ENCODE measurements at places on chromosomes 7 and 10.

- DNase-seq, result no peak
Observed at GRCh38 chr10:72311667-72312066, 37.9 kb downstream of the DDIT4 start.

DNA sequence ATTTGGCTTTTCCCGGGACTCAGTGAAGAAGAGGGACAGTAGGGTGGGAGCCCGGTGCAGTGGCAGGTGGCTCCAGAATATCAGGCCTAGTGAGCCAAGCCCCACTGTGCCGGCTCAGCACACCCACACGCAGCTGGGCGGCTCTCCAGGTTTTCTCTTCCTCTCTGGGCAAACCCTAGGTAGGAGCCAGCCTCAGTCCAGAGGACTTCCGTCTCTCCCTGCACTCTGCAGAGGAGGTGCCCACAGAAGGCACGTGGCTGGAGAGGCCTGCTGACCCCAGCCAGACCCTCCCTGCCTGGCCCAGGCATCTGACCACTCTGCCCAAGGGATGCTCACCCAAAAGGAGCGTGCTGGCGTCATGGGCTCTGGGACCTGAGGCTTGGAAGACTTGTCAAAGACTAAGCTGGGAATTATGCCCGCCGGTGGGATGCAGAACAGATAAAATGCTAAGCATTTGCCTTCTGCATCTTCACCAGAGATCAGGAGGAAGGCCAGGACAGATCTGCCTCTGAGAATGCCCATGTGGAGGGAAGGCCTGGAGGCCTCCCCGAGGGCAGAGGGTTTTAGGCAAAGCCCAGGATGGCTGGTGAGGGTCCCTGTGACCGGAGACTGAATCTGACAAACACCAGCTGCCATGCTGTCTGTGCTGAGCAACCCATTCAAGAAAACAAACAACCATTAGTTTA lies 40.2 kb downstream of the TCERG1L start:
- DNase-seq, result no peak

DNA sequence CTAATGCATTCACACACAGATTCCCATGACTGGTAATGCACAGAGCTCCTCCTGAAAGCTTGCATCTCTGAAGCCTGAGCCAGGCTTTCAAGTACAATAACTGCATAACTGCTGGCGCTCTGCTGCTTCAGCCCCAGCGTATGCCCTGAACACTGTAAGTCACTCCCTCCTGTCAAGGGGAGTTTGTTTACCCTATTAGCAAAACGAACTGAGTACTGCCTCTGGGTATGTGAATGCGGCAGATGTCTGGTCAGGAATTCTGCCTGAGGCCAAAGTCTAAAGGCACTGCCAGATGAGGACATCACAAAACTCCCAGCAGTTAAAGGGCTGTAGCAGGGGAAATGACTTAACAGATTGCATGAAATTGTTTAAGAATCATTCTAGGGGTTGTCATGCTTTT lies 97.7 kb downstream of the NRCAM start:
- DNase-seq, result no peak

DNA sequence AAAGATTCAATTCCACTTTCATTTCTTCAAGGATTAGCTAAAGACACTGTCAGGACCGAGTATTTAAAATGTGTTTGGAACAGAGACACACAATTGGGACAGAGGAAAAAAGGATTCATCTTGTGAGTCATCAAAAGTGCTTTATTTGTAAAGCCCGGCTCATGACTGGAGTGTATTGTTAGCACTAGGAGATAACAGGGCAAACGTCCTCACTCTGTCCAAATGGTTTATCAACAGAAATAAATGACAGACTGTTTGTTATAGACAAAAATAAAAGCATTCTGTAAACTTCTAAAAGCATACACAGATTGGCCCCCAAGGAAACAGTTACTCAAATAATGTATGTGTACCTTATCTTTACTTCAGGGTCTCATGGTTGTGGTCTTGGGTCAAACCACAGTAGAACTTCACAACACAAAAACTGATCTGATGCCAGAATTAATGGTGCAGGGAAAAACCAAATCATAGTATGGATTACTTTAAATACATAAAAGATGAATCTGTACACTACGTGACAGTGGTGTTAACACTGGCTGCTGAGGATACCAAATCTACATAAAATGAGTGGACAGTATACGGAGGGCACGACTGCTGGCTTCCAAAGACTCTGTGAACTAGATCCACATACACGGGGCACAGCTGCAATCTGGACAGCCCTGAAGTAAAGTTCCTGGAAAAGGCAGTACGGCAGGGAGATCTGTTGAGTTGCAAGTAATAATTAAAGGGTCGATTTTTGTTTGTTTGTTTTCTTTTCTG lies 179.4 kb downstream of the PIP4K2A start:
- DNase-seq, result no peak

GRCh38 chr10:48302515-48303476 lies 3.7 kb upstream of the MAPK8 start:
- no peak for DNase-seq

DNA sequence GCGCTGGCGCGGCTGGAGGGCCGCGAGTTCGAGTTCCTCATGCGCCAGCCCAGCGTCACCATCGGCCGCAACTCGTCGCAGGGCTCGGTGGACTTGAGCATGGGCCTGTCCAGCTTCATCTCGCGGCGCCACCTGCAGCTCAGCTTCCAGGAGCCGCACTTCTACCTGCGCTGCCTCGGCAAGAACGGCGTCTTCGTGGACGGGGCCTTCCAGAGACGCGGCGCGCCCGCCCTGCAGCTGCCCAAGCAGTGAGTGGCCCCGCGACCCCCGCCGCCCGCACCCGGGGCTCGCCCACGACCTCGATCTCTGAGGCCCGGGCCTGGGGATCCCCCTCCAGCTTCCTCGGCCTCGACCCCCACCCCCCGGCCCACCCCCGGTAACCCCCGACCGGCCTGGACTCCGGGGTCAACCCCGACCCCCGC lies 537 bp downstream of the FOXK1 start:
- DNase-seq, result peak; percentile 41

DNA sequence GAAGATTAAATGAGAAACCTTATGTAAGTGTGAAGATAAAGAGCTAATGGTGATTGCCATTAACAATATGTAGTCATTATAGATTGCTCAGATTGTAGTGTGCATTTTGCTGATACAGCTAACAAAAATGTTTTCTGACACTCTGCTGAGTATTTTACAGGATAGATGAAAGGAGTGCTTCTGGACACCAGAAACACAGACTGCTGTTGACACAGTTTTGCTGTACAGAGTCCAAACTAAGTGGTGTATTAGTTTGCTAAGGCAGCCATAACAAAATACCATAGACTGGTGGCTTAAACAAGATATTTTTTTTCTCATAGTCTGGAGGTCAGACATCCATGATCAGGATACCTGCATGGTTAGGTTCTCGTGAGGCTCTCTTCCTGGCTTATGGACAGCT lies 2.2 kb downstream of the SMC3 start:
- DNase-seq, result no peak

DNA sequence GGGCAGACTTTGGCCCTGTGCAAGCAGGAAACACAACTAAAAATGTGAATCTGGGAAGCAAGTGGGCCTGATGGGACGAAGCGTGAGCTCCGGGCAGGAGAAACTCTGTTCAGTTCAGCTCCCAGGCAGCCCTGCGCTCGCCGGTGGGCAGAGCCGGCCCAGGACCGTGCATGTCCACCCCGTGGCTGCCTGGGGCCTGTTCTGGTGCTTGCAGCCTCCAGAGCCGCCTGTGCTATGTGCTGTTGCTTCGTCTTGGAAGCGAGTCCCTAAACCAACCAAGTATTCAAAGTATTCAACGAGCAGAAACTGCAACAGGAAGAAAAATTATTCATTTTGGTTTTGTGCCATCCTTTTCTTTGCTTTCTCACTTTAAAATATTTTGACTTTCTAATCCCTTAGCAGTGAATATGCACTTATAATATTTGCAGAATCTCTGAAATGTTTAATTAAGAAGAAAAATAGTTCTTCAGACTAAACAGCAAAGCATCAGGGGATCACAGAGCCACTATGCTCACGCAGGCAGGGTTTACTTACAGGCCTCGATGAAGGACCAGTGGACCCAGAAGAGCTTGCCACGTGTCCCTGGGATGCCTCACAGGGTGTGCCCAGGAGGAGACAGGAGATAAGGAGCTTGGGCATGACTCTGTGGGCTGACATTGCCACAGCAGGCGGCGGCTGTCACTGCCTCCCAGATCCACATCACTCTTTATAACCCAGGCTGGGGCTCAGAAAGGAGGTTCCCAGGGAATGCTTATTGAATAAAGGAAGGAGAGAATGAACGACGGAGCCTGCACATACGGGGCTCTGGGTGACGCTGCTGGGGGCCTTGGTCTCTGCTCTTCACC lies 45.6 kb downstream of the VIPR2 start:
- DNase-seq, result no peak

DNA sequence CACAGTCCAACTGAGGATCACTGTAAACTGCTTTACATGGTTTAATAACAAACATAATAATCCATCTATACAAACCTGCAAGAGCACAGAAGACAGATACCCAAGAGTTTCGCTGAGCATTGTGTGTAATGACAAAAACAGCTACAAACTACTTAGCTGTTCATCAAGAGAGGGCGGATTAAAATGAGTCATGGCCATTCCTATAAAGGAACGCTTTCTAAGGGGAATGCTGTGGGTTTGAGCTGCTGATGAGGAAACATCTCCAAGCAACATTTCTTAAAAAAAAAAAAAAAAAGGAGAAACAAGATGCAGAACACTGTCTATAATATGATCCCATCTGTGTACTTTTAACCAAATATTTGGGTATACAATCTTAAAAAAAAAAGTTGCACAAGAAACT lies 33.8 kb downstream of the VOPP1 start:
- no peak for DNase-seq

GRCh38 chr7:155467846-155468784 lies 10.2 kb downstream of the EN2 start:
- DNase-seq, result no peak

GRCh38 chr7:73740771-73741170 lies 2.2 kb upstream of the ABHD11 start:
- DNase-seq, result no peak

DNA sequence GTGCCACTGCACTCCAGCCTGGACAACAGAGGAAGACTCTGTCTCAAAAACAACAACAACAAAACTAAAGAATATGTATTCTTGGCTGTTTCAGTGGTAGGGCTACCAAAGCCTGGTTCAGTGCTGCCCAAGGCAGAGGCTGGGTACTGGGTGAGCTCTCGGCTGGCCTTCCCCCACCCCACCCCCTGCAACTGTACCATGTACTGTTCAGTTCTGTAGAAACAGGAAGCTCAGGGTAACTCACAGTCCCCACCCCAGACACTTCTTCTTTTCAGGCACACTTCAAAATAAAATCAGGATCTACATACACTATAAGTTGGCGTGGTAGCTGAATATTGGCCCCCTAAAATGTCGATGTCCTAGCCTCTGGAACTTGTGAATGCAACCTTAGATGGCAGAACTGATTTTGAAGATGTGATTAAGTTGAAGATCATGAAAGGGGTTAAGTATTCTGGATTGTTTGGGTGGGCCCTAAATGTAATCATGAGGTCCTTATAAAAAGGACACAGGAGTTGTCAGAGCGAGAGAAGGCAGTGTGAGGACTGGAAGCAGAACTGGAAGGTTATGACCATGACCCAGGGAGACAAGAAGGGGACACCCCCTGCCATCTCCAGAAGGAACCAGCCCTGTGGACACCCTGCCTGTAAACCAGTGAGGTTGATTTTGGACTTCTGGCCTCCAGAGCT lies 31.2 kb downstream of the TBXAS1 start:
- no peak for DNase-seq

DNA sequence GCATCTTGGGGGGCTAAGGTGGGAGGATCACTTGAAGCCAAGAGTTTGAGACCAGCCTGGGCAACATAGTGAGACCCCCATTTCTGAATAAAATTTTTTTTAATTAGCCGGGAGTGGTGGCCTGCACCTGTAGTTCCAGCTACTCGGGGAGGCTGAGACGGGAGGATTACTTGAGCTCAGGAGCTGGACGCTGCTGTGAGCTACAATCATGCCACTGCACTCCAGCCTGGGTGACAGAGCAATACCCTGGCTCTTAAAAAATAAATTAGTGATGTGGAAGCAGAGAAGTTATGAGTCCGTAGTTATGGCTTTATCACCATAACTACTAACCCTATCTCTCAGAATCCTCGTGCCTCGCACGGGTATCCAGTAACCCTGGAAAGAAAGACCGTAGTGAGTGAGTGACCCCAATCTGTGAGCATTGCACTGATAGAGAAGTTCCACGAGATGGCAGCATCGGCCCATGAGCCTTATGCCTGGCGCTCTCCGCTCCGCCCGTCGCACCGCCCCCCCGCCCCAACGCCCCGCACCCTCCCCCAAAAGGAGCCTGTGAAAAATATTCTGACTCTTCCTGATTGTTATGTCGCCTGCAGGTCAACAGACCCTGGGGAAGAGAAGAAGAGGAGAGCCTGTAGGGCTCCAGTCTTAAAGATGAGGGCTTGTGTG lies 4.9 kb upstream of the SLC29A3 start:
- peak; percentile 31 for DNase-seq

GRCh38 chr7:129218514-129219062 lies 6.2 kb upstream of the AHCYL2 start:
- DNase-seq, result peak; percentile 77

DNA sequence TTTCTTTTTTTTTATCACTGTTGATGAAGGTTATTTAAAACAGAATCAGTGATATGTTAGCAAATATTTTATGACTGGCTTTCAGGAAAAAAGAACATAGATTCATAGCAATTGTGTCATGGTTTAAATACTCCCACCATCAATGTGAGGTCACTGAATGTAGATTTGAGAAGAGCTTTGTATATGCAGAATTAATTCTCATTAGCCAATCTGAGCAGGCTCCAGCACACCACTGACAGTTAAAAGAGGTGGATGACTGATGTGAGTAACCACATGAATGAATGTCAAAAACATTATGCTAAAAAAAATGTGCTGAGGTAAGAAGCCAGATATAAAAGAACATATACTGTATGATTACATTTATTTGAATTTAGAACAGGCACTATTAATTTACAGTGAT lies 174.8 kb upstream of the KAT6B start:
- DNase-seq, result no peak

GRCh38 chr10:58140691-58141347 lies 126.9 kb downstream of the IPMK start:
- DNase-seq, result no peak

GRCh38 chr7:80681272-80681885 lies 42.9 kb downstream of the CD36 start:
- DNase-seq, result no peak

GRCh38 chr10:49761789-49762565 lies at the start of gene OGDHL:
Gene OGDHL, minus strand, starts transcription at chr10:49762323. Its CDS starts 3,731 bp downstream, at chr10:49758592.
- peak; percentile 79 for DNase-seq

DNA sequence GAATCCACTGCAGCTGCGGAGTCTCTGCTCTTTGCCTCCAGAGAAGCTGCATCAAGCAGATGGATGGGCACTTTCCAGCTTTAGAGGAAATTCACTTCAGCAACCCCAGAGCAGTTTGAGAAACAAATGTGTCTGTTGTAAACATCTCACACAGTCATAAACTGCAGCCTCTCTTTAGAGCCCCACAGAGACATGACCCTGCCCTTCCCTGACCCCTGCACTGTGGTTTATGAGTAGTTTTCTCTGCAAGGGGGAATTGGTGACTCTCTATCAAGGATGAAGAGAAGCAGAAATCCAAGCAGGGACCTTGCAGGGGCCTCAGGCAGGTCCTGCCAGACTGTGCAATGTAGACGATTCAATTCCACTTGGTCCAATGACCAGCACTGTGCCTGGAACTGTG lies 160.2 kb downstream of the SH2D4B start:
- no peak for DNase-seq
